Activated CD8-positive, alpha-beta memory T cell treated with anti-CD3 and anti-CD28 coated beads for 48 hours (primary cell): ENCODE measurements at places on chromosomes 2 and 18.

DNA sequence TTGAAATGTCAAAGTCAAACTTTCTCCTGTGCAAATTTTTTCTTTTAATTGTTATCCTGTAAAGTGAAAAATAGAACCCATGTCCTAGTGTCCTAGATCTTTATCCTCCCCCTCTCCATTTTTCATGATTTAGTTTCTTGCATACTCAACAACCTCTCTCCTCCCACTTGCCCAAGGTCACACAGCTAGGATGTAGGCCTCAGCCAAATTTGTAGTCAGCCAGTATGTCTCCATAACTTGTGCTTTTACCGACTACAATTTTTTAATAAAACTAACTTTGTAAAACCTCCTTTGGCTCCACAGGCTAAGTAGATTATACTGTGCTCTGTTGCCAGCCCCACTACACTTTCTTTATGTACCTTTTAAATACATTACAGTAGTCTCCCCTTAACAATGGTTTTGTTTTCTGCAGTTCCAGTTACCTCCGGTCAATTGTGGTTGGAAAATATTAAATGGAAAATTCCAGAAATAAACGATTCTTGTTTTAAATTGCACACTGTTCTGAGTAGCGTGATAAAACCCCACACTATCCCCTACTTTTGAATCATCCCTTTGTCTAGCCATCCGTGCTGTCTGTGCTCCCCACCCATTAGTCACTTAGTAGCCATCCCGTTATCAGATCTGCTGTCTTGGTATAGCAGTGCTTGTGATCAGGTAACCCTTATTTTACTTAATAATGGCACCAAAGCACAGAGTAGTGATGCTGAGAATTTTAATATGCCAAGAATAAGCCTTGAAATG is 22.8 kb downstream of the GULP1 start:
- DNase-seq: no peak

DNA sequence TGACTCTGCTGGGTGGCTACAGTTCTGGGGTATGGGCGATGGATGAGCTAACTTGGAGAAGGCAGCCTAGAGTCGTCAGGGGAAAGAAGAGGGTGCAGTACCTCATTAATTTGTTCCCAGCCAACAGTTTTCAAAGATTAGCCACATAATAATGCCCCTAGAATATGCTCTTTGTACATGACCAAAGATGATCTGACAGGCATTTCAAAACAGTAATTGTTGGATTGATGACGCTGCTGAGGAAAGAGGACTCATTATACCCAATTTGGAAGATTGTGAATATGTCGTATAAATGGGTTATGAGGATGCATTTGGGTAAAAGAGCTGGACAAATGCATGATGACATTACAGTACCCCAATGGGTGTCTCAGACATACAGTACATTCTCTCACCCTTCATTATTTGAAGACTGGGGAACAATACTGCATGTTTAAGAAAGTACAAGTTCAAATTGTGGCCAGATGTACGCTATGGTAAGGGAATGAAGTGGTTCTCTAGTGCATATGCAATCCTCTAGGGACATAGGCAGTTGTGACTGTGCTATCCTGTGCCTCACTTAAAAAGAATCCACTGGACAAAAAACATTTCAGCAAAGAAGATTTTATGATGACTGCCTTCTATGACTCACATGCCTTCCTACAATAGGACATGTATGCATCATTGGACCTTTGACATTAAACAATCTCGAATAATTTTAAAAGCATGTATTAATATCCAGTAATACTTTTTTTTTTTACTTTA is 233.2 kb downstream of the CNTNAP5 start:
- no peak for DNase-seq

- no peak for DNase-seq
These were observed 320.7 kb downstream of the MTX2 start for GRCh38 chr2:176589825-176590440.

DNA sequence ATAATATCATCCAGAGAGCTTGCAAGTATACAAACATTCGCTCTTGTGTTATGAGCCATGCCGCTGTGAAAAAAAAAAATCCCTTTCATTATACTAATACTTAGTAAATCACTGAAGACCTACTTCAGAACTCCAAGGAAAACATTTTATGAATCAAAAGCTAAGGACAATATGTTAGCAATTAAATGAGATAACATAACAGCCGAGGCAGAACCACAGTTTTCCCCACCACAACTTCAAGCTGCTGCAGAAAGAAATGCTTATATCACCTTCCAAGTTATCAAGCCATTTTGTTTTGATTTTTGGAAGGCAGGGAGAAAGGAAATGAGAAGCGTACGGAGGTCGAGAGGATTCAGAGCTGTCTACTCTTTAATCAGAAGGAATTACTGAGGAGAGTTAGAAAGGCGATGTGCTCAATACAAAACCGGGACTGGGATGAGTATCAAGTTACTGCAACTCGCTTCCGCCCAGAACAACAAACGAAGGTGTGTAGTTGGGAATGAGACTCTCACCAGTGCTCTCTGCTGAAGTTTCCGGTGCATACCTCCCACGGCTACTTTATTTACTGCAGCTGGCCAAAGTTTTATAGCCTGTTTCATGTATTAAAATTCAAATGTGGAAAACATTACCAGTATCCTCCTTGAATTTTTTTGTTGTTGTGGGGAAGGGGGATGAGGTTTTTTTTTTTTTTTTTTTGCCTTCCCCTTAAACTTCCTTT is 292.2 kb upstream of the CCDC68 start:
- DNase-seq: no peak

DNA sequence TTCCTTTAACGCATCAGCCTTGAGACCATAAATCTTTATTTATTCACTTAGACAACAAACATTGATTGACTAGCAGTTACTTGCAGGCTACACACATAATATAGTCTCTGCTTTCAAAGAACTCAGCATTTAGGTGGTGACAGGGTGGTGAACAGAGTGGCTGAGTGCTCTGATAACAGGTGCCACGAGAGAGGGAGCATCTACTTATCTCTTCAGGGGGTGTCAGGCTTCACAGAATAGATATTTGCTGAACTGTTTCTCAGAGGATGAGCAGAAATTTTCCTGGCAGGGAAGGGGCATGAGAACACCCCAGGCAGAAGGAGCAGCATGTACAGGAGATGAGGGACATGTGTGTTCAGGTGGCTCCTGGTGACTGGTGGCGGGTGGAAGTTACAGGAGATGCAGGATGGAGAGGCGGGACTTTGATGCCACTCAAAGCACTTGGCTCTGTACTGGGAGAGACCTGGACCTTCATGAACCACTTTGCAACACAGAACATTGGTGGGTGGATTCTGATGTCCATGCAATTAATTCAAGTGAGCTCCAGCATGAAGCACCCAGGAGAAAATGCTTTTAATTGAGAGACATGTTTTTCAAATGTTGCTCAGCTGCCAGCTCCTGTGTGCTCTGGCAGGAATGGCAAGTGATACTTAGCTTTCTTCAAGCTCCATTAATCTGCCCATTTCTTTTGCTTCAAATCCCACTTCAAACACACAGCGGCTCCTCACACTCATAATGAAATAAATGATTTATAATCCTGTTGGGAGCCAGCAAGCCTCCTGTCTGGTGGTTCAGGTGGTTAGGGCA is 248.9 kb downstream of the MYCN start:
- no peak for DNase-seq

DNA sequence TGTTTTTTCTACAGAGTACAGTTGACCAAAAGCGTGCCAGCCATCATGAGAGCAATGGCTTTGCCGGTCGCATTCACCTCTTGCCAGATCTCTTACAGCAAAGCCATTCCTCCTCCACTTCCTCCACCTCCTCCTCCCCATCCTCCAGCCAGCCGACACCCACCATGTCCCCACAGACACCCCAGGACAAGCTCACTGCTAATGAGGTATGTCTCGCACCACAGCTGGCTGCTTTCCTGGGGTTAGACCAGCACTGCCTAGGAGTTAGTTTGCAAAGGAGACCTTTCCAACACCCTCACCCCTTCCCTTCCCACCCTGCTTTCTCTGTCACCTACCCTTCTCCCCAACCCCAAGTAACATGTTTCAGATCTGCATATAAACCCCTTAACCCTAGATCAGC is 120.3 kb upstream of the IL1R2 start:
- no peak for DNase-seq

GRCh38 chr2:174750923-174751441 is 13.3 kb downstream of the CHRNA1 start:
- DNase-seq: no peak

DNA sequence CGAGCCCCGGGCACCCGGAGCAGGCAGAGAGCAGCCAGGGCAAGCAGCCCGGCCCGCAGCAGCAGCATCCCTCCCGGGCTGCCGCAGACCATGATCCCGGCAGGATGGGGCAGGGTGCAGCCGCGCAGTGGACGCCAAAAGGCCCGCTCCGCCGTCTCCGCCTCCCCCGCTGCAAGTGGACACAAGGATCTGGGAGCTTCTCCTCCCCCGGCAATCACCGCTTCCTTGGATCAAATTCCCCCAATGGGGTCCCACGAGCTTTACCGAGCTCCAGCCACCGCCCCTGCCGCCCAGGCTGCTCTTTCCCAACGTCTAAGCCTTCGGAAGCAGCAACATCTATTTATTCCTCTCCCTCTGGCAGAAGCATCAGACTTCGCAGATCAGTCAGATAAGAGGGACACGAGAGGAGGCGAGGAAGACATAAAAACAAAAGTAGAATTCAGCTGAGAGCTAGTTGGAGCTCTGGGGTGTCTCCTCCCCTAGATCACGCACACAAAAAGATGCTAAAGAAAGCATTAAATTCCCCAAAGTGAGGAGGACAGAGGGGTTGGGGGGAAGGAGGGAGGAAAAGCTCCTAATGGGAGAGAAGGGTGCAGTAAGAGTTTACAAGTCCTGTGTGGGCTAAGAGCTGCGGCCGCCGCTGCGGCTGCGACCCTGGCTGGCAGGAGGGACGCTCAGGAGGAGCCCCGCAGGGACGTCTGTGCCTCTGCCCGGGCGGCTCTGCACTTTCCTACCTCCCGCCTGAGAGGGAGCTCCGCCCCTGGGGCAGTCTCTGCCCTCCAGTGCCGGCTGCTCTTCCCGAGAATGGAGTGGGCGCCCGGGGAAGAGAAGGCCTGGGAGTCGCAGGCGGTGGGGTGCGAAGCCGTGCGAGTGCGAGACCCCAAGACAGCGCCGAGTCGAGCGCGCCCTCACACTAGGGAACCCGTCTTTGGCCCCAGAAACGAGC is at the start of gene FRZB:
Gene FRZB, minus strand, starts transcription at position 177 of the 946 bp plus-strand sequence. Its CDS starts 85 bp downstream, at position 92.
- no peak for DNase-seq

DNA sequence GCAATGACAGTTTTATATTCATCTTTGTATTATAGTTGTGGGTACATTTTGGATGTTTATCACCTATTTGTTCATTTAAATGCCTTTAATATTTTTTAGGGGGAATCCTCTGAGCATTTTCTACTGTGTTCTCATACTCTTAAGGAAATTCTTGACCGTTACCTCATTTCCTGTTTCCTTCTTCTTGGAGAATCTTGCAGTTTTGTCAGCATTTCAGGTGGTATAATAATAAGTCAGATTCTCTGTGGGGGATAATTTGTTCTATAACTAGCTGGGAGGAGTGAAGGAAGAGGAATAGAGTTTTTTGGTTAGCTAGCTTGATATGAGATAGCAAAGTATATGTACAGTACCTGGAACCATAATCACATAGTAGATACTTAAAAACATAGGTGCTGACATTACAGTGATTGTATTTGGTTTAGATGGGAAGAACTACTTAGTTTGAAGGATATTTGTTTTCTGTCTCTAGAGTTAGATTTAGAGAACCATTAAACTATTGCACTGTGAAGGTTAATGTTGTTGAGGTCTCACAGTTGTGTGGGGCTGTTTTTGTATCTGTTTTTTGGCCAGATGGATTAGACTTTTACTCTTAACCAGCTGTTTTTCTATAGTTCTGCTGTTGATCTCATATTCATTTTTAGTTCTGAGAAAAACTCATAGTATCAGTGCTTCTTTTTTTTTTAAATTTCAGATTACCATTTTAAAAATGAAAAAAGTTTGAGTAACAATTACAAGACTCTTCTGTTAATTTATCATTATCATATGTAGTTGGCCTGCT is 14.2 kb downstream of the MTX2 start:
- no peak for DNase-seq

- no peak for DNase-seq
These were observed 2.8 kb downstream of the TMEM169 start for GRCh38 chr2:216084547-216084946.

- no peak for DNase-seq
These were observed 237.8 kb downstream of the LRRTM4 start for GRCh38 chr2:77284353-77284752.

DNA sequence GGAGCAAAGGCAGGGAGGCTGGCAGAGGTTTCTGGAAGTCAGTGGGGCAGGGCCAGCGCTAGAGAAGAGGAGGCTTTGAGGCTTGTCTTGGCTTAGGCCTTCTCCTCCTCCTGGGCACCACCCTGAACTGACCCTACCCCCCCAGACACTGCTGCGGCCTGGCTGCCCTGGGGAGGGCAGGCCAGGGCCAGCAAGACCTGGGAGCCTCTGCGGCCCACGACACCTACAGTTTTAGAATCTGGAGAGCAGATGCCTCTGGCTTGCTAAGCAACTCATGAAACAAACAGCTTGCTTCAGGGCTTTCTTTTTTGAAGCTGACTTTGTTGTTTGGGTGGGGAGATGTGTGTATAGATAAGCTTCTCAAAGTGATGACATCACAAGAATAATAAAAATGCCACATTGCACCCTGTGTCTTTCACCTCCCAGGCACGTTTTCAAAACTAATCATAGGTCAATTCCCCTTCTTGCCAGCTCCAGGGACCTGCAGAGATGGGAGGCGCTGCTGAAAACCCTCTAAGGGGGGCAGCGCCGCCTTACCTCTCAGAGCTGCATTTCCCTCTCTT is 46.2 kb upstream of the SMAD7 start:
- no peak for DNase-seq

DNA sequence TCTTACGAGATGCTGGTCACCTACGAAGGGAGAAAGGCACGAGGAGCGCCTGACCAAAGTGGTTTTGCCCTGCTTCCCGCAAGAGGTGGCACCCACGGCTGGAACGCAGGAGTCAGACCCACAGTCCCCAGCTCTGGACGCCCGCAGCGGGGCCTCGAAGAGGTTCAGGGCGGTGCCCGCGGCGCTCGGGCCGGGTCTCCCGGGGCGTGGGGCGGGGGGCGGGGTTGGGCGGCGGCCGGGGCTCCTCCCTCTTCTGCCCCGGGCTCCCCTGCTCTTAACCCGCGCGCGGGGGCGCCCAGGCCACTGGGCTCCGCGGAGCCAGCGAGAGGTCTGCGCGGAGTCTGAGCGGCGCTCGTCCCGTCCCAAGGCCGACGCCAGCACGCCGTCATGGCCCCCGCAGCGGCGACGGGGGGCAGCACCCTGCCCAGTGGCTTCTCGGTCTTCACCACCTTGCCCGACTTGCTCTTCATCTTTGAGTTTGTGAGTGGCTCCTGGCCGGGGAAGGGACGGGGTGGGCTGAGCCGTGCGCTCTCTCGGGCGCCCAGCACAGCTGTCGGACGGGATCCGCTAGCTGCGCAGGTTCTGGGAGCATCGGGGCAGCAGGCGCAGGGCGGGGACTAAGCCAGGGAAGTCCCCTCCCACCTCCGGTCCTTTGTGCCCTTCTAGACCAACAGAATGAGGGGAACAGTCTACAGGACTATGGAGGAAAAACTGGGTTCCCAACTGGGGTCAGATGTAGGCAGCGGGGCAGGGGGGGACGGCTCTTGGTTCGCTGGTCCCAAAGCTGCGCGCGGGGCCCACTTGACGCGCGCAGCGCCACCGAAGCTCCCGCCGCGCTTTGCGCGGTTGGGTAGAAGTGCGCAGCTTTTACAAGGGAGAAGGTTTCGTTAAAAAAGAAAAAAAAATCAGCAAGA is at the start of gene MAL:
Gene MAL, plus strand, starts transcription at position 303 of the 914 bp plus-strand sequence. Its CDS starts 85 bp downstream, at position 388.
- peak; percentile 39 for DNase-seq

GRCh38 chr2:26642429-26642828 is 1.3 kb upstream of the CIB4 start:
- no peak for DNase-seq
